GDM1 (cell line): ENCODE measurements at places on chromosomes 3 and 15.

- no peak for DNase-seq
These were observed 192.2 kb downstream of the MBNL1 start for GRCh38 chr3:152460936-152461335.

DNA sequence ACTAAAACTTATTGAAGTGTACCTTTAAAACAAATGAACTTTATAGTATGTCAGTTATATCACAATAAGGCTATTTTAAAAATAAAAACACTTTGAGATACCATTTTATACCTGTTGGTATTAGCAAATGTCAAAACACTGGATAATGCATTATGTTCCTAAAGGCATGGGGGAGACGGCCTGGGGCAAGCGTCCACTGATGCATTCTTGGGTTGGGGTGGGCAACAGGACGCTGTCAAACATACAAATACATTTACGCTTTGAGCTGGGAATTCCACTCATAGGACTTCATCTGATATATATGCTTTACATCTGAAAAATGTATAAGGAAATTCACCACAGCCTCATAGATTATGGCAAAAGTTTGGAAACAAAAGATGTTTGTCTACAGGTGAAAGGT lies 7.6 kb upstream of the GATA2 start:
- no peak for DNase-seq

- DNase-seq: no peak
These were observed 639.4 kb upstream of the NAALADL2 start for GRCh38 chr3:174219738-174220137.

GRCh38 chr3:176696816-176697215 lies 500.5 kb downstream of the TBL1XR1 start:
- DNase-seq: no peak

- DNase-seq: no peak
These were observed 637.1 kb upstream of the CCDC54 start for GRCh38 chr3:106740116-106740515.

DNA sequence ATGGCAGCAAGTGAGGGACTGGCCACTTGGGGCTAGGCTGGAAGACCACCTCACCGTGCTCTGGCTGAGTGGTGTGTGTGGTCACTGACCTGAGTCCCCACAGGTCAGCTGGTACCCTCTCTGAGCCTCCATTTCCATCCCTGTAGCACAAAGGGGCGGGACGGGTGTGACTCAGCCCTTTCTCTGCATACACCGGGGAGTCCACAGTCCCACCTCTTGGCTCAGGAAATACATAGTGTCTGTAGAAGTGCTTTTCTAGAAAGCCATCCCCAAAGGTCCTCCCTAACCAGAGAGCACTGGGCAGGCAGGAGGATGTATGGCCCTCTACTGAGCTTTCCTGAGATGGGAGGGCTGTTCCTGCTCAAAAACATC lies 27.2 kb downstream of the WNT7A start:
- no peak for DNase-seq

DNA sequence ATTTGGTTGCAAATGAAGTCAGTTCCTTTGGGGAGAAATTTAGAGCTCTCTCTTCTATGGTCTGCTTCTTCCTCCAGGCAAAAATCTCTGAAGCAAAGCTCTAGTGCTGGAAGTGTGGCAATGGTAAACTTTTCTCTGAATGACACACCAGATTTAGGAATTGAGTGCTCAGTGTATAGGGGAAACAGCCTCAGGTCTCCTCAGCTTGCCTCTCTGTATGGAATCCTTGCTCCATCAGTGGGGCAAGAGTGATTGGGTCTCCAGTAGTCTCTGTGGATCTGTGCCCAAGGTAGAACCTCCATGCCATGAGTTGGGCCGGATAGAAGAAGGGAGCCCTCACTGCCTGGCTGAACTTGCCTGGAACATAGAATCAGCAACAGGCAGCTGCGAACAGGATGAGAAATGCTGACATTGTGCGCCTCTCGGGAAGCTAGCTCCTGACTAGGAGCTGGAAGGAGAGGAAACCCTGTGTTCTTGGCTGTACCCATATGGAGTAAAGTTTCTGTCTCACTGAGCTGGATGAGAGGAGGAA lies 156.1 kb downstream of the WNT7A start:
- no peak for DNase-seq

GRCh38 chr15:92638709-92639365 lies 16.7 kb downstream of the FAM174B start:
- no peak for DNase-seq

- DNase-seq: no peak
These were observed at the start of gene C2CD4B for GRCh38 chr15:62165104-62165792. Gene C2CD4B (minus strand): TSS chr15:62165285. CDS start chr15:62164984, 301 bp downstream.

GRCh38 chr15:33440900-33441299 lies 130.1 kb downstream of the RYR3 start:
- DNase-seq: no peak

DNA sequence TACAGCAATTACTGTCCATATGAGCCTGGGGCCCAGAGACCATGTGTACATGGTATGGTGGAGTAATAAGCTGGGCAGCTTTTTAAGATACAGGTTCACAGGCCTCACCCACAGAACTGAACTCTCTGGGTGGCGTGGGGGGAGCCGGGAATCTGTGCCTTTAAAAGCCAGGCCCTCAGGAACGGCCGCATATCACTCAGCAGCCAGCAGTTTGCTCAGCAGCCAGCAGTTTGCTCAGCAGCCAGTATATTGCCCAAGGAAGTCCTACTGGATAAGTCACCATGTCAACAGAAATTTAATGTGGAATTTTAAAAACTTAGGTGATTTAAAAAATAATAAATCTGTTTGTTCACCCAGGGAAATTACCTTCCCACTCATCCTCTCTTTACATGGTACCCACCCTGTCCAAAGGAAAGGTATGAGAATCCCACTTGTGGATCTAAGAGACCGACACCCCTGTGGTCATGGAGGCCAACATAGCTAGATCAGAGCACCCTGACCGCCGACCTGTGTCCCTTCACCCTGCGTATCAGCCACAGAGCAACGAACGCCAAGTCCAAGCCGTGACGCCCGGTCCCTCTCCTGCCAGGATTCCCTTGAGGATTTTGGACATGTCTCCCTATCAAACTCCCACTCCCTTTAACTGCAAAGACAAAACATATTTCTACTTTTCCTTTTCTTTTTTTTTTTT lies 95.7 kb upstream of the CHRM5 start:
- no peak for DNase-seq

- DNase-seq: no peak
These were observed 954 bp downstream of the SV2B start for GRCh38 chr15:91100814-91101607.

DNA sequence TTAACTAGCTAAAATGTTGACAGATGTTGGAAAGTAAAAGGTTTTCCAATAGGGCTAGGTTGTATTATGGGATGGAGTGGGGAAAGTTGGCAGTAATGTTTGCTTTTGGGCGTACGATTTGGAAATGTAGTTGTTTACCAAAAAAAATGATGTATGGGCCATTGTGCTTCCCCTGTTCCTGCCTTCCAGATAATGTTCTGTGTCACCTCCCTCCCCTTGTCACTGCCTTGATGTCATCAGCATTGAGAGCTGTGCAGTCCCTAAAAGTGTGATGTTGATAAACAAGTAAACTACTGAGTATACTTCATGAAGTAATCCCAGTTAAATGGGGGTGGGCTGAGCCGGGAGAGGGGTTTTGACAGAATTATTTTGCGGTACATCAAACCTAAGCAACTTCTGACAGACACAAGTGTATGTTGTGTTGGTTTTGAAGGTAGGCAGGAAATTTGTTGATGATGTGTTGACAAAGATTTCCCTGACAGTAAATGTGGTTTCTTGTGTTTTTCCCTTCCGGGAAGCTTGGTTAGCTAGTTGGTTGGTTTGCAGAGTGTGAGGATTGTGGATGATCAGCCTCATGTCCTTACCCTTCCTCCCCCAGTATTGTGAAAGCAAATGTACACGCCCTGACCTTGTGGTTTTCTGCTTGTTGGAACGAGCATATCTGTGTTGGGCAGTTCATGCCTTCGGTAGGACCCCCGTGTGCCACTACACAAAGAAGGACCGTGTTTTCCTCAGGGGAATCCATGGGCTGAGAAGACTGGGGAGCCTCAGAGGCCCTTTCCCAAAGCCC lies 87.3 kb downstream of the PGPEP1L start:
- DNase-seq: no peak

DNA sequence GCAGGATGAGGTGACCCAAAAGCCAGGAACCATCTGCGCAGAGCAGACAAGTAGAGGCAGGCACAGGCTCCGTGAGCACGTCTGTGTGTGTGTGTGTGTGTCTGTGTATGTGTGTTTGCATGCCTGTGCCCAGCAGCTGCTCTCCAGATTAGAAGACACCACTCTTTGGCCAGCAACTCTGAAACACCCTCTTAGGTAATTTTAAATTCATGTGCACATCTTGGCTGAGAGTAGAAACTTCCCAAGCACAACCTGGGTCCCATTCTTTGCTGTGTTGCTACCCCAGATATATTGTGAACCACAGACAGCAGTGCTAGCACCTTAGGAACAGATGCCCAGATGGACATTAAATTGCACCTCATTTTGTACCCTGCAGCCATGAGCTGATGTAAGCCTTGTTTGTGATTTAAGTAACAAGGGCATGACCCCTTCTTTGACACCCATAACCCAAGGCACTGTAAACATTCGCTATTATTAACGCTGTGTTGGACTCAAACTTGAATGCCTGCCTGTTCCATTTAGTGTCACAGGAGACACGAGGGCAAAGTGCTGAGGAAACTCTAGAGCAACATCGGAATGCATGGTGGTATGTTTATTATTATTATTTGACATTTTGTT lies at the start of gene FILIP1L:
FILIP1L (minus strand) TSS at position 89 of the 618 bp plus-strand sequence.
- no peak for DNase-seq

- DNase-seq: no peak
These were observed 1352.5 kb downstream of the ZPLD1 start for GRCh38 chr3:103787164-103787871.

DNA sequence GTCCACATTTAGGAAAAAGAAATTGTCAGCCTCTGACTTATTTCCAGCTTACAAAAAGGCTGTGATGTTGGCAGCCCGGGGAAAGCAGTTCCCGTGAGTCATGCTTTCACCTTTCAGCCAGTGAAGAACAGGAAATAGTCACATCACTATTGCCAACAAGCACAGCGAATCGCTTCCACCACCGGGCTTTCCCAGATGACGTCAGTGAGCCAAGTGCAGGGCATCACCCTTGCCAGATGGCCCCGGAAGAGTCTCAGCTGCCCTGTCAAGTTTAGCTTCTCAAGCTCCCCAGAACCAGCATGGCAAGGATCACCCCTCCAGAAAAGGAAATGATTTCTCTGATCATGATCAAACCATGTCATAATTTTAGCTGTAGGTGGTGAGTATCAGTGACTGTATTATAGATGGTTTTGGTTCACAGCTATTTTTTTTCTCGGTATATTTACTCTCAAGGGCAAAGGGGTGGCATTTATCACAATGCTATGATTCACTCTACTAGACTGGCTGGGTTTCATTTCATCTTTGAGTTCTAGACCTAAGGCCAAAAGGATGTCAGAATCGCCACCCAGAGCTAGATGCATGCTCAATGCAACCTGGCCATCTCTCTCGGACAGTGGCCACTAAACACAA lies 32.9 kb downstream of the B3GNT5 start:
- peak; percentile 61 for DNase-seq

- peak; percentile 30 for DNase-seq
These were observed 20.1 kb downstream of the RFT1 start for GRCh38 chr3:53109891-53110771.

- no peak for DNase-seq
These were observed 83.8 kb downstream of the EDEM1 start for GRCh38 chr3:5271372-5271683.

DNA sequence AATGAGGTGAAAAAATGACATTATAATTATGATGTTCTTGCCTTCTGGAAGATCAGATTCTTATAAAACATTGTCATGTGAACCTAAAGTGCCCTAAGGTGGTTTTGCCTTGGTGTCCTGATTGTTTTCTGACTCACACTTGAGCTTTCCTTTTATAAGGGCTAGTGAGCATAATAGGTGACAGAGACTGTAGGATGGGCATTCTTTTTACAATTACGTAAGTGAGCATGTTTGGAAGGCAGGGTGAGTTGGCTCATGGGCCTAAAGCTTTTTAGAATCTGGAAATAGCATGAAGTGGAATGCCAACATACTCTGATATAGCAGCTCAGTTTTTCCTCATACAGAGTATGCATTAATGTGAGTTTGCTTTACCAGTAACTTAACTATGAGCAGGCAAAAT lies 41.2 kb downstream of the CRYBG3 start:
- DNase-seq: no peak

DNA sequence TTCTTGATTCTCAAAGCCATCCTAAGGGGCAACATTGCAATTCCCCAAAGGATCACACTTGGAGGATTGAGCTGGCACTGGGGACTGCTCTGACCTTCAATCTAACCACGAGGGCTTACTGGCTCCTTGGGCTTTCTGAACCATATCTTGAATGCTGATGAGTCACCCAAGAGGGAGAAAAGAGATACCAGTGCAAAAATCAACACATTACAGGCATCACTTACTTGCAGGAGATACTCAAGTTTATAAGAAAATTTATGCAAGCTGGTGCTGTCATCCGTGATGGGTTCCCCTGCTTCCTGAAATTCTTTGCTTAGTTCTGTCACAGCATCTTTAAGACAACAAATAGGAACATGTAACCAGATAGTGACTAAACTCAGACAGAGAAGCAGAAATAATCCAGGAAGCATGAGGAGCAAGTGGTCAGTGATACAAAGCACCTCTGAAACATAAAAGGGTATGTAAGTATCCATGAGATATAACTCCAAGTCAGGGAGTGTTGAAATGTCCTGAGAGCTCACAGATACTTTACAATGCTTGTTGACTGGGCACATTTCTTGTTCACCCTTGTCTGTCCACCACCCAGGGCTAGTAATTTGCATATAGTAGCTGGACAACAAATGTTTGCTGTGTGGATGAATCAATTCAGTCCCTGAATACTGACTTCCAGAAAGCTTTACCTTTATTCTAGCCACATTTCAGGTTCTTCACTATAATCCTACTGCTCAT lies 14.1 kb downstream of the FYCO1 start:
- DNase-seq: no peak

DNA sequence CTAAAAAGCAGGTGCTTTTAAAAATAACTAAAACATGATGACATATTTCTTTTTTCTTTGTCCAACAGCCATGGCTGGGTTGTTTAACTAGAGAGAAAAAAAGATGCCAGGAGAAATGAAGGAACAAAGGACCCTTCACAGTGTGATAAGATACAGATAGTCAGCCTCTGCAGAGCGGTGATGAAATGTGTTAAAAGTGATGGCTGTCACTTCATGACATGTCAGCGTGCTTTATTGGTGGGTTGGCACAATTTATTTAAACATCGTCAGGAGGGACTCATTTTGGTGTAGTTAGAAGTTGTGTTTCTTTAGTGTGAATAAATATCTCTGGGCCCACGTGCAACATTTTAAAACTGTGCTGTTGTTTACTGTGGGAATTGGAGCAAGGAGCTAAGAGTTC lies 887.4 kb upstream of the CFAP20DC start:
- no peak for DNase-seq

DNA sequence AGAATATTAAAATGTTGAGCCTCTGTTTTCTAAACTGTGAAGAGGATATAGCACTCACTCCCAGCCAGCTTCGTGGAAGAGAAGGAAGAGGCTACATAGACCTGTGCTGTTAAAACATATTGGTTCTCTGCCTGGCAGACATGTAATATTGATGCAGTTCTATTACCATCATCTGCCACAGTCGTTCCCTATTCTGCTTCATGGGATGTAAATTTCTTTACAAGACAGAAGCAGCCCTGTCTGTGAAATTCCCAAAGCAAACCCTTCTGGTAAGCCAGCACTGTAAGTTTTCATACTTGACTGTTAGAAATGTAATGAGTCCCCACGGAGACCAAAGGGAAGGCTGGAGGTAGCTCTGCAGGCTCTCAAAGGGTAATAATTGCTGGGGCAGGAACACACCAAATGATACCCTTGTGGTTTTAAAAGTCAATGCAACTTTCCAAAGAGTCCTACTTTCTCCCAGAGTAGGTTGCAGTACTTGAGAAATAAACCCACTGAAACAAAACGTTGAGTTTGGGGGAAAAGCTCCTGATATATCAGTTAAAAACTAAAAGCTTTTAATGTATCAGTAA lies 129.9 kb upstream of the HES1 start:
- no peak for DNase-seq
